ENCODE measurements at places on chromosomes 3 and 15.

DNA sequence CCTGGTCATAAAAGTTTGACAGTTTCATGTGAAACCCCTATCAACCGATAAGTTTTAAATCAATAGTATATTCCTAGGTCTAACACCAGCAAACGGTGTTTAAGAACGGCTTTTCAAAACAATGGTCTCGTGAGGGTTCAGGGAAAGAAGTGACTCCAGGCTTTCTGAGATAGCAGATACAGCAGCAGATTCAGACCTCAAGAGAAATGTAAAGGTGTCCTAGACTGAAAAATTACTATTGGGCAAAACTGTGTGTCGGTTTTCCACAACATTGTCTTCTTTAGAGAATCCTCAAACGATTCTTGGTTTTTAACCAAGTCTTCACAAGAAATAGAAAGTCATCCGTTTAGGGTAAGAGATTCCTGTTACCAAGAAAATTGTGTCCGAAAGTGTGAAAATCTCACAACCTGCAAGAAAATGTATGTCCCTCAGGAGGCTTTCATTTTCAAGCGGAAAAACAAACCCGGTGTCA lies 1.2 kb downstream of the SETD2 start:
- DNase-seq: no peak

- no peak for DNase-seq
These were observed 341.3 kb upstream of the THBS1 start for GRCh38 chr15:39239562-39239961.

GRCh38 chr3:107508331-107508730 lies 14.4 kb upstream of the BBX start:
- no peak for DNase-seq

- DNase-seq: no peak
These were observed 37.2 kb downstream of the BHLHE40 start for GRCh38 chr3:5016211-5017161.

- DNase-seq: no peak
These were observed 16.5 kb downstream of the ANXA2 start for GRCh38 chr15:60381148-60381788.

GRCh38 chr15:44792715-44793114 lies 56.4 kb downstream of the TRIM69 start:
- no peak for DNase-seq

- DNase-seq: no peak
These were observed 551.3 kb downstream of the NSUN3 start for GRCh38 chr3:94614192-94614591.

DNA sequence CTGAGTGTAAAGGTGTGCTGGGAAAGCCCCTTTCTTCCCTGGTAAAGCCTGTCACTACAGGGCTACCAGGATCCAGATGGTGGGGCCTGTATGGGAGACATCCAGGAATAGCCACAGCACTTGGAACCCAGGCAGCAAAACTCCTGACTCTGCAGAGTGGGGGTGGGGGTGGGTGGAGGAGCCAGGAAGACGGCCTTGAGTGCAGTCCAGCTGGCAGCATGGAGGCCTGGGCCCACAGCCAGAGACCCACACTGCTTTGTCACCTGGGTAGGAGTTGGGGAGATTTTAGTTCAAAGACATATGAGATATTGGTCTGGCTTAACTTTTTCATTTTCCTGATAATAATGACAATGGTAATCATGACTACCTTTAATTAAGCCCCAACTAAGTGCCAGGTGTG lies 116.7 kb upstream of the MRPS22 start:
- no peak for DNase-seq

- no peak for DNase-seq
These were observed 14.8 kb upstream of the ZBTB20 start for GRCh38 chr3:115161866-115162265.

DNA sequence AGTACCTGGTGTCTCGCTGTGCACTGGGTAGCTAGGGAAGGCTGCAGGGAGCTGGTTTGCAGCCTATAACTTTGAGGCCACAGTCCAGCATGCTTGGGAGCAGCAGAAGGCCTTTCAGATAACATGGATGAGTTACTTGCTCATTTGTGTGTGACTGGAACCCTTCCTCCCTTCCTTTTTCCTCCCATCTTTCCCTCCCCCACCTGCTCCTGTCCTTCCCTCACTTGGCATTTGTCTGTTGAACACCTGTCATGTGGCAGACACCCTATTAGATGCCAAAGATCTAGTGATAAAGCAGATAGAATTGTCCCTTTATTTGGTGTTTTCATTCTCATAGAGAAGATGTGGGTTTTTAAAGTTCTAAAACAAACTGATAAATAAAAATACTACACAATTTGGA lies 71.6 kb downstream of the LRTM1 start:
- no peak for DNase-seq

DNA sequence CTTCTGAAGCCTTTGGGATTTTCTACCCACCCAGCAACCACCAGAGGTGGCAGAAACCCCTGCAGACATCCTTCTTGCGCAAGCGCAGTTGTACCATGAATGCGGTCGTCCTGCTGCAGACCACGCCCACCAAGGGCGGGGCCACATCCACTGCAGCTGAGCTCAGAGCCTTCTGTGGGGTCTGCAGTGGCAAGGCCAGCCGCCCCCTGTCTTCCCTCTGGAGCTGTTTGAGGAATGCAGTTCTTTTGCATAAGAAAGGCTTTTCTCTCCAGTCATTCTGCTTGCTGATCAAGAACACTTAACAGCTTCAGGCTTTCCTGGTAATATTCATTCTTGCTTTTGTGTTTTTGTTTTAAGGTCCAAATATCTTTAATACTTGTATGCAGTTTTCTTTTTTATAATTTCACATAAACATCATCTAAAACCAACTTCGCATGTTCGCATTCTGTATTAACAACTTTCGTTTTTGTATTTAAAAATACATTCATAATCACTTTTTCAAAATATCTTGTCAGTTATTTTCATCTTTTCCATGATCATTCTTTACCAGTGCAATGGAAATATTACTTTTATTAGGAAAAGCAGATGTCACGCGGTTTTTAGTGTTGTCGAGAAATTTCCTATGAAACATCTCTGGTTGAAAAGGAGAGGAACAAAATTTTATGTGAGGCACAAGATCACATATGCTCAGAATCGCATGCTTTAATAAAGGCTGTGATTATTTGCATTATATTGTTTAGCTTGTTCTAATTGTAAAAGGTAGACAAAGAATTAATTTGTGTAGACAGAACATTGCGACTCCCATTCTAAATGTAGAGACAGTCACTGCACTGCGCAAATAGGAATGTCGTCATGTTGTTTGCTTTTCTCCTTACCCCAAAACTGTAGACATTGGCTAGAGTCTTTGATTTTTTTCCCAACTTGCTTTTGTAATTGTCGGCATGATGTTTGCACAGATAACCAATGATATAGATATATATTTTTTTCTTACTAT lies 98.1 kb upstream of the SNRPN start:
- no peak for DNase-seq

All from stimulated activated CD4-positive, alpha-beta T cell treated with anti-CD3 and anti-CD28 coated beads, Interleukin-1b, Interleukin-23, amount 100 ng/mL, for 4 hours (primary cell).